B cell (primary cell): ENCODE measurements at places on chromosomes 1 and 21. TPM values are rescaled to one million over a fixed set of nuclear protein-coding genes. Genes with fewer than 3 reads are reported as not detected.

SPRR2F gene
- not detected in 2 replicates for total RNA-seq

CRB1 gene
- total RNA-seq: 0.22 TPM in 1 of 2 replicates, not detected in the other

TFF2 gene
- not detected in 2 replicates for total RNA-seq

CFAP126 gene
- not detected in 2 replicates for total RNA-seq

MAP10 gene
- total RNA-seq: 1.9 and 2.0 TPM in 2 replicates

PLA2G2A gene
- total RNA-seq: not detected in 2 replicates

WNT3A gene
- total RNA-seq: not detected in 2 replicates

FCMR gene
- total RNA-seq: 711 and 753 TPM in 2 replicates

LENEP gene
- 1.7 and 2.0 TPM in 2 replicates for total RNA-seq

S100A2 gene
- total RNA-seq: not detected in 2 replicates

USP48 gene
- total RNA-seq: 135 and 142 TPM in 2 replicates

C1orf226 gene
- total RNA-seq: 0.10 TPM in 1 of 2 replicates, not detected in the other

DNA sequence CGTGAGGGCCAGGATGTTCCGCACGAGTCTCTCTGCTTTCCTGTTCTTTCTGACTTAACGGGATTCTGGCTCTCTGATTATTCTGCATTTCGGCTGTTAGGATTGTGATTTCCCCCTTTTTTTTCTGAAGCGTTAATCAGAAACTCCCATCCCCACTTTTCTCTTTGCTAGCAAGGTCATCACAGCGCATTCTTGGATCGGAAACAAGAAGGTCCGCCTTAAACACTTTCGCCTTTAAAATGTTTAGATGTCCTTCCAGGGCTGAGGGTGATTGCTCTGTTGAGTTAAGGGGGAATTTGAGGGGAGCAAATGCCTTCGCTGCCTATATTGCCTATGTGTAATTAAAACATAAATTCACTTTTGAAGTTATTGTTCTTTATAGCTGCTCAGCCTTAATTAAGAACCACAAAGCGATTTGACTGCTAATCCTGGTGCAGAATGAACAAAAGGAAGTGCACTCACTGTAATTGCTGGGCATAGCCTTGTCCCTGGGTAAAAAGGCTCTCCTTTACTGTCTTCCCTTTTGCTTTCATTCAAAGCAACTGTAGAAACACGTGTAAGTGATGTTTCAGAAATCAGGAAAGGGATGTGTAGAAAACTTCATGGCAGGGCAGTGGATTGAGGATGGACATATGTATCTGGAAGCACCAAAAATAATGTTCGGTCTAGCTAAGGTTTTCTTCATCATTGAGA is 1.2 kb downstream of the LAMC1 start:
- H3K4me1 ChIP-seq: peaks cover 19% of the 10 kb centered on the region
- H3K4me3 ChIP-seq: peak overlapping the region; percentile 82
- H3K36me3 ChIP-seq: no peaks in the 10 kb centered on the region

DNA sequence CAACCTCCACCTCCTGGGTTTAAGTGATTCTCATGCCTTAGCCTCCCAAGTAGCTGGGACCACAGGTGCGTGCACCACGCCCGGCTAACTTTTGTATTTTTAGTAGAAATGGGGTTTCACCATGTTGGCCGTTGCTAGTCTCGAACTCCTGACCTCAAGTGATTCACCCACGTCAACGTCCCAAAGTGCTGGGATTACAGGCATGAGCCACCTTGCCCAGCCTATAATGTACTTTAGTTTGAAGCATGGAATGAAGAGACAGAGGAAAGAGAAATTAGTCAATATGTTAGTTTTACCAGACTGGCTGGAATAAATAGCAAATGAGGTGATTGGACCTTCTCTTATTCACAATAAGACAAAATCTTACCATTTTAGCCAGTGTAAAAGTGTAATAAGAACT is 89.0 kb downstream of the GTF2B start:
- peaks cover 6% of the 10 kb centered on the region for H3K4me1 ChIP-seq
- peaks cover 65% of the 10 kb centered on the region for H3K36me3 ChIP-seq
- H3K4me3 ChIP-seq: no peak overlapping the region
- DNase-seq: no peak

- no peaks in the 10 kb centered on the region for H3K27me3 ChIP-seq
- no peaks in the 10 kb centered on the region for H3K36me3 ChIP-seq
- peaks cover 8% of the 10 kb centered on the region for H3K4me1 ChIP-seq
- no peak overlapping the region for H3K4me3 ChIP-seq
- no peak overlapping the region for H3K27ac ChIP-seq
Observed at GRCh38 chr1:66747501-66747900, 4.8 kb upstream of the DYNLT5 start.

GRCh38 chr21:39388038-39388810 is 39.3 kb upstream of the HMGN1 start:
- H3K27ac ChIP-seq: peak overlapping the region; percentile 20
- peaks cover 18% of the 10 kb centered on the region for H3K4me1 ChIP-seq
- peak; percentile 88 for DNase-seq
- peak overlapping the region; percentile 63 for H3K4me3 ChIP-seq

DNA sequence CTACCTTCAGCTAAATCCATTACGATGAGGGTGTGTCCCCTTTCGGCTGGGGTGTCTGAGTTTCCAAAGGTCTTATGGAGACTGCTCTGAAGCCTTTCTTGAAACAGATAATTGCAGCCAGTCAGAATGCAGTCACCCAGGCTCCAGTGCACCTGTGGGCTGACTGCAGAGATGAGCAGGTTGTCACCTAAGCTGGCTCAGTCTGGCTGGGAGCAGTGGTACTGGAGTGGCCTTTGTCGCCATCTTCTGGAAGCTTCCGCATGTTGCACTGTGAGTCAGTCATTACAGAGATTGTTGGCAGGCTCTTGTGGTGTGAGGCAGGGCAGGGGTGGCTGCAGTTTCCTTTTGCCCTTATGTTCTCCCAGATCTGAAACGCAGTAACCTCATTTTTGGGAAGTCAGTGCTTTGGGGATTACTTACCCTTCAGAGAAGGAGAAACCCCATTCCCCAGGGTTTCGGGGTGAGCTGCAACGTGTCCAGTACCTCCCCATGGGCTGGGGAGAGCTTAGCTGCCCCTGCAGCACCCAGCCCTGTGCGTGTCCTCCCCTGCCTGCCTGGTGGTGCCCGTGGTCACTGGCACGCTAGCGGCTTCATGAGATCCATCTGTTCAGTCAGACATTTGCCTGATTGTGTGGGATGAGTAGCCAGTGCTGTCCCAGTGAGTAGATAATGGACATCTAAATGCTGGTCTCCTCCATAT is 48.0 kb downstream of the SMYD2 start:
- H3K4me3 ChIP-seq: no peak overlapping the region
- H3K4me1 ChIP-seq: no peaks in the 10 kb centered on the region
- no peak overlapping the region for H3K27ac ChIP-seq
- DNase-seq: peak; percentile 78

DNA sequence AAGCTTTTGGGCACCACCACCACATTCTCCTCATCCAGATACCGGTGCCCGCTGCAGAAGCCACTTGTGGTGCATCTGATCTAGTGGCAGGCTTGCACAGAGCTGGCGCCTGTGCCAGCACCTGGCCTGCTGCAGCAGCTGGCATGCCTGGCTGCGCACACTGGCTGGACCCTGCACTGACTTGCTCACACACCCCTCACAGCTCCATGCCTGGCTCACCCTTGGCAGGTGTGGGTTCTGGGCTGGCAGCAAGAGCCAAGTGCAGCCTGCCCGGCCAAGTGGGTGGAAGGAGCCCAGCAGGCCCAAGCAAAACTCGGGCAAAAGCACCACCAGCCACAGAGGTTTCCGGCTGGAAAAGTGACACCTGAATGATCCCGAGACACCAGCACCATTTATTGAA is 315.7 kb upstream of the RRP15 start:
- H3K27me3 ChIP-seq: no peaks in the 10 kb centered on the region
- no peak overlapping the region for H3K4me3 ChIP-seq
- H3K36me3 ChIP-seq: no peaks in the 10 kb centered on the region
- no peak for DNase-seq
- H3K4me1 ChIP-seq: no peaks in the 10 kb centered on the region
- H3K27ac ChIP-seq: no peak overlapping the region

DNA sequence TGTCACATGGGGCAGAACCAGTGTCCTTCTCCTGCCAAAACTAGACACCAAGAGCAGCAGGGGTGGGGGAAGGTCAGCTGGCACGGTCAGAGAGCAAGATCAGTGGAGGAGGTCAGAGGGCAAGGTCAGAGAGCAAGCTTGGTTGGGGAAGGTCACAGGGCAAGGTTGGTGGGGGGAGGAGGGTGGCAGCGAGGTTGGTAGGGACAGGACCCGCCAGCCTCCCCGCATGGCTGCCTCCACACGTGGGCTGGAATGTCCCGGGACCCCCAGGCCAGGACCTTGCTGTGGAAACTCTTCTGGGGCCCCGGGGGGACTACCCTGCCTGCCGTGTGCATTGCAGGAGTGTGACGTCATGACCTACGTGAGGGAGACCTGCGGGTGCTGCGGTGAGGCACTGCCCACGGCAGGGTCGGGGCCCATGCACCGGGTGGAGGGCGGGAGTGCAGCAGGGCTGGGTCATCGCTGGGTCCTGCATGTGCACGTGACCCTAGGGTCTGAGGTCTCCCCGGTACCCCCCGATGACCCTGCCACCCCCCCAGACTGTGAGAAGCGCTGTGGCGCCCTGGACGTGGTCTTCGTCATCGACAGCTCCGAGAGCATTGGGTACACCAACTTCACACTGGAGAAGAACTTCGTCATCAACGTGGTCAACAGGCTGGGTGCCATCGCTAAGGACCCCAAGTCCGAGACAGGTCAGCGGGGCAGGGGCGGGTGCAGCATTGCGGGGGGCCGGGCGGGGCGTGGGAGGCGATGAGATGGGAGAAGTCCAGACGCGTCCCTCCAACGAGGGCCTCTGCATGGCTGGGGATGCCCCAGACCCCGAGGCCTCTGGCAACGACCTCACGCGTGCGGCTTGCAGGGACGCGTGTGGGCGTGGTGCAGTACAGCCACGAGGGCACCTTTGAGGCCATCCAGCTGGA is 27.3 kb downstream of the COL6A2 start:
- H3K4me3 ChIP-seq: no peak overlapping the region
- no peaks in the 10 kb centered on the region for H3K4me1 ChIP-seq

DNA sequence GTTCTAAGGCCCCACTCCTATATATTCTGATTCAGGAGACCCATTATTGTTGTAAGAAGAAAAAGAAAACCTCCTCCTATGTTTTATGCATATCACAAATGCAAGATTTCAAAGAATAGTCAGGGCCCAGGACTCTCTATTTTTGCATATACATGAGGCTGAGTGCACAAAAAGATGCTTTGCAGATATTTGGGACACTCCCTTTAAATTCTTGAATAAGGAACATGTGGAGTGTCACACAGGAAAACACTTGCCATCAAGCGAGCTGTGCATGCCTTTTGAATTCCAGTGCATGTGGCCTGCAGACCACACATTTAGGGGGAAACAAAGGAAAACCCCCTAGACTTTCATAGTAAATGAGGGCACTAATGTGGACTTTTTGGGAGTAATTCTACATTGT is 5.6 kb downstream of the MAP3K7CL start:
- H3K4me3 ChIP-seq: no peak overlapping the region
- H3K4me1 ChIP-seq: no peaks in the 10 kb centered on the region
- no peak overlapping the region for H3K27ac ChIP-seq
- DNase-seq: no peak
- no peaks in the 10 kb centered on the region for H3K36me3 ChIP-seq

GRCh38 chr1:46461017-46461808 is 28.4 kb upstream of the DMBX1 start:
- peaks cover 29% of the 10 kb centered on the region for H3K27me3 ChIP-seq
- H3K4me3 ChIP-seq: no peak overlapping the region
- DNase-seq: no peak
- H3K27ac ChIP-seq: no peak overlapping the region
- H3K36me3 ChIP-seq: no peaks in the 10 kb centered on the region
- no peaks in the 10 kb centered on the region for H3K4me1 ChIP-seq

DNA sequence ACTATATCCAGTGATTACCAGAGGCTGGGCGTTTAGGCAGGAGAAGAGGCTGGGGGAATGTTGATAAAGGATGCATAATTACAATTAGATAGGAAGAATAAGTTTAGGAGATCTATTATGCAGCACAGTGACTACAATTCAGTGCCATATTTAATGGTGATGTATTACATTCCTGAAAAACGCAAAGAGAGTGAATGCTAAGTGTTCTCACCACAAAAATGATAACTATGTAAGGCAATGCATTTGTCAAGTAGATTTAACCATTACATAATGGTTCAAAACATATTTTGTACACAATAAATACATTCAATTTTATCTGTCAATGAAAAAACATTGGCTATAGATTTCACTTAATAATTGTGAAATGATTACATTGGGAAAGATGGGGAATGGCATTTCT is 548.9 kb downstream of the NUF2 start:
- H3K4me1 ChIP-seq: no peaks in the 10 kb centered on the region
- no peaks in the 10 kb centered on the region for H3K36me3 ChIP-seq
- H3K27ac ChIP-seq: no peak overlapping the region
- no peak for DNase-seq
- H3K4me3 ChIP-seq: no peak overlapping the region
- no peaks in the 10 kb centered on the region for H3K27me3 ChIP-seq

DNA sequence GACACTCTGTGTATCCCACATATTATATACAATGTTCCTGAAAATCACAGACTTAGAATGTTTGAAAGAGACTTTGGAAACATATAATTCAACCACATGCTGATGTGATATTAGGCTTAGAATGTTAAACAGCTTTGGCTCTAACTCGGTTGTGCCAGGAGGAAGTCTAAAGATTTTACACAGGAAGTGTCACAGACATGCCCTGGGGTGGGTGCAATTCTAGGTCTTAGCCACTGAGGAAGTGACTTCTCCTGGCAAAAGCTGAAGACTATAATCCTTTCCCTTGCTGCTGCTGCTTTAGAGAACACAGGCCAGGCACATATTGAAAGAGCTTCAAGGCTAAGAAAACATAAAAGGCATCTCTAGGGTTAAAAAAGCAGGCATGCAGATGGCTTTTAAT is 51.0 kb downstream of the RPL5 start:
- no peak overlapping the region for H3K4me3 ChIP-seq
- H3K27me3 ChIP-seq: no peaks in the 10 kb centered on the region
- peak overlapping the region; percentile 76 for H3K27ac ChIP-seq
- no peaks in the 10 kb centered on the region for H3K36me3 ChIP-seq
- H3K4me1 ChIP-seq: peaks cover 22% of the 10 kb centered on the region
- DNase-seq: peak; percentile 43

DNA sequence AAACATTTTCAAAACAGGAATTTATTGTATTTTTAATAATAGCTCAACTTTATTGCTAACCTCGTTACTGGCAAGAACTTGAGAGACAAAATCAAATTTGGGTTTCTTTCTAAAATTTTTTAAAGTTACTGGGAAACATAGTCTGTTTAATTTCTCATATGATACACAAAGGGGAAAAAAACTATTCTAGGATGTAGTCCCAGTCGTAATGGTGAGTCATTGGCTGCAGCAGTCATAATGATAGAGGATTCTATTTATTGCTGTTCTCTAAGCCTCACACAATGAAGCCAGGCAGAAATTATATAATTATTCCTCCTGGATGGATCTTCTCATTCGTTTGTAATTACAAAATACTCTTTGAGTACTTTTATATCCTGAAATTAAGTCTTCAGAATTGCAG is 326.5 kb upstream of the SGIP1 start:
- no peaks in the 10 kb centered on the region for H3K36me3 ChIP-seq
- no peak for DNase-seq
- H3K27me3 ChIP-seq: no peaks in the 10 kb centered on the region
- no peaks in the 10 kb centered on the region for H3K4me1 ChIP-seq

- no peak overlapping the region for H3K27ac ChIP-seq
- H3K4me1 ChIP-seq: peaks cover 6% of the 10 kb centered on the region
- no peak overlapping the region for H3K4me3 ChIP-seq
- no peaks in the 10 kb centered on the region for H3K36me3 ChIP-seq
- no peaks in the 10 kb centered on the region for H3K27me3 ChIP-seq
- no peak for DNase-seq
Observed at GRCh38 chr1:244326757-244327156, 125.0 kb downstream of the ADSS2 start.

- no peak overlapping the region for H3K27ac ChIP-seq
- no peaks in the 10 kb centered on the region for H3K27me3 ChIP-seq
- DNase-seq: no peak
- H3K36me3 ChIP-seq: no peaks in the 10 kb centered on the region
Observed at GRCh38 chr1:233281711-233282581, 13.6 kb downstream of the PCNX2 start.
